Stimulated activated CD8-positive, alpha-beta memory T cell treated with anti-CD3 and anti-CD28 coated beads, Interleukin-2, amount 100 ng/mL, for 1 hour (primary cell): ENCODE measurements at places on chromosomes 11 and 22.

- DNase-seq: no peak
These were observed 60.1 kb downstream of the TRPC6 start for GRCh38 chr11:101523634-101524260.

- no peak for DNase-seq
These were observed 18.8 kb downstream of the P2RY2 start for GRCh38 chr11:73236854-73237253.

- DNase-seq: no peak
These were observed 36.3 kb downstream of the HORMAD2 start for GRCh38 chr22:30116362-30117117.

- no peak for DNase-seq
These were observed 377.3 kb upstream of the CCDC90B start for GRCh38 chr11:83663446-83663845.

DNA sequence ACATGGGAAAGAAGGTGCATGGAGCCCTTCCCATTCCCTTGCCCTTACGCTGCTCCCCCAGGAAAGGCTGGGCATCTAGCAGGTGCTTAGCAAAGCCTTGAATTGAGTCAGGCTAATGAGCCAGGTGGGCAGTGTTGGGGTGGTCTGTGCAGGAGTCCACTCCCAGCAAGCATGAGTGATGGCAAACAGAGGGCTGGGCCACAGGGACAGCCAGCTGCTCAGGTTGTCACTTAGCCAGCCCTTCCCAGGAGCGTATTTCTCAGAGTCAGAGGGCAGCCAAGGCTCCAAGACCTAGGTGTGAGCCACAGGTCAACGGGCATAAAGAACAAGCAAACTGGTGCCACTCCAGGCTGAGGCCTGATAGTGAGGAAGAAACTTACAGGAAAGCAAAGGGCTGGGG, 149.8 kb downstream of the DSCAML1 start:
- no peak for DNase-seq

DNA sequence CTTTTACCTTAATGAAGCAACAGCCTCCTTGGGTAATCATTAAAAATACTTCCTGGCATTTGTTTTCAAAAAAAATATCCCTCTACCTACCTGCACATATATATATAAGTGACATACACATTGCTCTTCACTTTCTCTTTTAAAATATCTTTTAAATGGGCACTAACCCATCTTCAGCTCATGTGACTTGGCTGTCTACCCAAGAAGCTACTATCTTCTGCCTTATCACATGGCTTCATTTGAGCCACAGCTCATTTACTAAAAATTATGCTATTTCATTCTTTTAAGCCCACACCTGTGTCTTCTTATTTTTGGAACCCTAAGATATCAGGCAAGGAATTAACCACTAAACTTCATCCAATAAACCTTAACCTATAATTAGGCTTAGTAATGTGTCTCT, 37.0 kb upstream of the SOX6 start:
- no peak for DNase-seq

DNA sequence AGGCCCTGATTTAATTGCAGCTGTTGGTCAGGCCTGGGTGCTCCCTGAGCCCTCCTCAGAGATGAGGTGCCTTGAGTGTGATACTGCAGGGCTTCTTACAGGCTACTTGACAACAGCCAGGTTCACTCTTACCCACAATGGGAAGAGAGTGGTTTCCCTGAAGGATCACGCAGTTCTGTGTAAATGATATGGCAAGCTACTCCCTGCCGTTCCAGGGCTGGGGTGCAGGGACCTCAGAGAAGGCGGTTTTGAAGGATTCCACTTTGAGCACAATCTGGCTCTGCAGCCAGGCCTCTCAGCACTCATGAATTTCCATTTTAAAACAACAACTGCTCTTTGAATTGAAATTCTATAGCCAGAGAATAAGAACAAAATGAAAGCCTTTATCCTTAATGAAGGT, 92.9 kb downstream of the SLC17A6 start:
- no peak for DNase-seq

GRCh38 chr11:64913171-64913727, 3.8 kb downstream of the ATG2A start:
- no peak for DNase-seq

GRCh38 chr11:28628412-28628811, 520.2 kb downstream of the METTL15 start:
- no peak for DNase-seq

GRCh38 chr11:65637794-65638419, at the start of gene SIPA1:
TSS of gene SIPA1 (plus strand) at chr11:65638101. CDS start at chr11:65640922, 2,821 bp downstream.
- peak; percentile 37 for DNase-seq
